Posterior vena cava (tissue), 2 donors: ENCODE measurements at places on chromosomes 7 and 10. TPM values are rescaled to one million over a fixed set of nuclear protein-coding genes. Genes with fewer than 3 reads are reported as not detected.
A peak's percentile ranks its signal among the peaks of the same experiment; 100 is the strongest.

- no peak for DNase-seq
These were observed 21.0 kb downstream of the COBL start for GRCh38 chr7:51295440-51296245.

- DNase-seq: no peak
These were observed 701.4 kb downstream of the PHTF2 start for GRCh38 chr7:78499971-78500370.

- DNase-seq: no peak
These were observed 196.4 kb downstream of the FAM107B start for GRCh38 chr10:14578060-14578952.

CFTR gene
- total RNA-seq: 0.10 TPM

AZGP1 gene
- total RNA-seq: 1.2 TPM

DNA sequence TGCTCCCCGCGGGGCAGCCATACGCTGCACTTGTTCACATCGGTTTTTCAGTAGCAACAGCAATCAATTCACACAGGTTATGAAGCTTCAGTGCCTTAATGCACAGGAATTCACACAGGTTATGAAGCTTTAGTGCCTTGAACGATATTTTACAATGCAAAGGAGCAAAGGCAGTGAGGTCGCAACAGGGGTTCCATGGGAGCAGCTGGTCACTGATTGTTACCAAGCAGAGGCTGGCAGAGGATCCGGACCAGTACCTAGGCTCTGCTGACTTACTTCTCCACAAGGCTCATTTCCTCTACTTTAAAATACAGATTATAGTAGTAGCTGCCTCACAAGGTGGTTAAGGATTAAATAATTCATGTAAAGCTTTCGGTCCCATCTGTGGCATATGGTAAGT, 95.2 kb upstream of the ODAD2 start:
- no peak for DNase-seq

DNA sequence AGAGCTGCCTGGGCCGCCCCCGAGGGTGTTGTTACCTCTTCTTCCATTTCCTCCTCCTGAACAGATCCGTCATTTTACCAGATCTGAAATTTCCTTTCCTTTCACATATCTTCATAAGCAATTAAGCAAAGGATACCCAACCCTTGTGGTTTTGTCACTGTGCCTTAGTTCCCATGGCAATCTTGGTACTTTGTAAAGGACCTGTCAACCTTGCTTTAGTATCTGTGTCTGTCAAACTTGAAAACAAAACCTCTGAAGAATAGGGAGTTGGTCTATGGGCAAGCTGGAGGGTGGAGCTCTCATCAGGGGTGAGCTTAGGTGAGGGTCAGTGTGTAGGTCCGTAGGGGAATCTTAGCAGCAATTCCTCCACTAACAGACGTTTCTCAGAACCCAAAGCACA, 25.4 kb upstream of the CCDC3 start:
- no peak for DNase-seq

DNA sequence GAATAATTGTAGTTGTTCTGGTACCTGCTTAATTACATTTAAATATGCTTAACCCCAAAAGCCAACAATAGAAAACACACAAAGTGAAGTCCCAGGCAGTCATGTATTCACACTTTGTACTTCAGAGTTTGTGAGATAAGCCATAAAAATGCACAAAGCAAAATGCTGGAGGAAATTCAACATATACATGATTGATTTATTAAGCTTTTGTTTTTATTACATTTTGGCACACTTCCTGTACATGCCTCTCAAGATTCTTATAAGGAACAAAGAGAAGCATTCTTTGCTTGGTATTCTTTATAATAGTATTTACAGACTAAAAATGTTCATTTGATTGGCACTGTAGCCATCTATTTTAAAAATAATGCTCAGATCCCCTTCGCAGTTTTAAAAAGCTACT, 107.7 kb upstream of the ANK3 start:
- no peak for DNase-seq

DNA sequence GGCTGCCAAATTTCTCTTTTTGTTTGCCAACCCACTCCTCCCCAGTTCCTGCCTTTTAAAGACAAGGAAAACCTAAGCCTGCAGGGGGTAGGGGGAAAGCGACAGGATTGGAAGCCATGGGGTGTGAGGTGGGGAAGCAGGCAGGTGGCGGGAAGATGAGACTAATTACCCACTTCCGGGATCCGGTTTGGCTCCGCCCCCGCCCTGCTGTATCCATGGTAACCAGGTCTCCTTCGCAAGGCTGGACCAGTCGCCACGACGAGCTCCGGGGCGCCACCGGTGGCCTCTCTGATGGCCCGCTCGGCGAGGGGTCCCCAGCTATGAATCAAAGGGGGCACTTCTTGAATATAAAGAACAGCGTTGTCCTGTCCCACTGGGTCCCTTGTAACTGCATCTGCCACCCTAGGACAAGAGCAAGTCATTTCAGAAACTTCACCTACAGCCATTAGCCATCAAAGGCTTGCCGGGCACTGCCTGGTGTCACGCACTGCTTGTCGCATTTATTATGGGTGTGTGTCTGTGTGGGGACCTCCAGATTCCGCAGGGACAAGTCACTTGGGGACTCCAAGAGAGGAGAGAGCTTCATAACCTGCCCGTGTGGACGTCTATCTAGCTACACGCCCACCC, 55.4 kb upstream of the LMTK2 start:
- no peak for DNase-seq

SORBS1 gene
- 1,390 TPM for total RNA-seq

NRP1 gene
- total RNA-seq: 123 TPM

- DNase-seq: no peak
These were observed 396 bp downstream of the GRM8 start for GRCh38 chr7:127252377-127252713.

DNA sequence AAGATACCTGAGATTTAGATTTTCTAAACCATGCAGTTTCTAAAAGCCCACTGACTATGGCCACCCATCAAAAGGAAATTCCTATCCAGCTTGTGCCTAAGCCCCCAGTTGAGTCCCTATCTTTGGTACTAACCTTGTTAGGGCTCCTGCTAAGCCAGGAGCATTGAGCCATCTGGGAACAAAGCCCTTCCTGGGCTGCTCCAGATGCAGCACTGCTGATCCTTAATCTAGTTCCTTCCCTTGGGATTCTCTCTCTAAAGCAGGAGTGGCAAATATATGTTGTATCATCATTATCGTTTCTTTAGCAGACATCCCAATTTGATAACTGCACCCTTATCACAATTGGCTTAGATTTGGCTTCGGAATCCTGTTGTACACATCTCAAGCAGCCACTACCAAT, 24.7 kb upstream of the PDLIM1 start:
- DNase-seq: no peak

DNA sequence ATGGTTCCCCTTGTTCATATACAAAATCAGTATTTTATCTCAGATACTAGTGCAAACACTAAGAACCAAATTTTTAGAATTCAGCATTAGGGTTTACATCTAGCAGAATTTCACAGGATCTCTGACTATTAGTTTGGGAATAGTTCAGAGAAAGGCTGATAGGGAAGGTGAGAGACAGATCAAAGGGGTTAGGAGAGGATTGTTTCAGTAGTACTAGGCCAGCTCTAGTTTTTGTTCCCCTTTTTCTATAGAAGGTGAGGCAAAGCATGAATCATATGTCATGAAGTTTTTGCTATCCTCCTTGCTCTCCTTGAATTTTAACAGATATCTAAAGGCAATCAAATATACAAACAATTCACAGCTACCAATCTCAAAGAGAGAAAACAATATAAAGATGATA, 26.1 kb upstream of the CTNNA3 start:
- DNase-seq: no peak

FLNC gene
- 440 TPM for total RNA-seq

SFRP5 gene
- total RNA-seq: 0.38 TPM

DNA sequence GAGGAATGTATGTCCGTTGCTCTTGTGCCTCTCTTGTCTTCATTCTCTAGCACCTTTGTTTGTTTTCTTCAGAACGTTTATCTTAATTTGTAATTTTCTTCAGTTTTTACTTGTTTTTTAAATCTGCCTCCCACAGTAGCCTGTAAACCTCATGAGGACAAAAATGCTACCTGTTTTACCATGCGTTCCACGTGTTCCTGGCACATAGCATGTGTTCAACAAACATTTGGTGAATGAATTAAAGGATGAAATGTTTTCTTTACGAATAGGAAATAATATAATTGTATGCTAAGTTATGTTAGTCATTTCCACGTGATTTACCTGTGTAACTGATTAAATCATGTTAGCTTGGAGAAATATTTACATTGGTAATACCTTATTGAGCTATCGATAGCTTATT, 2.2 kb downstream of the RBM33 start:
- no peak for DNase-seq

PRLHR gene
- total RNA-seq: not detected

- no peak for DNase-seq
These were observed 143.8 kb downstream of the HGF start for GRCh38 chr7:81626008-81626407.

DNA sequence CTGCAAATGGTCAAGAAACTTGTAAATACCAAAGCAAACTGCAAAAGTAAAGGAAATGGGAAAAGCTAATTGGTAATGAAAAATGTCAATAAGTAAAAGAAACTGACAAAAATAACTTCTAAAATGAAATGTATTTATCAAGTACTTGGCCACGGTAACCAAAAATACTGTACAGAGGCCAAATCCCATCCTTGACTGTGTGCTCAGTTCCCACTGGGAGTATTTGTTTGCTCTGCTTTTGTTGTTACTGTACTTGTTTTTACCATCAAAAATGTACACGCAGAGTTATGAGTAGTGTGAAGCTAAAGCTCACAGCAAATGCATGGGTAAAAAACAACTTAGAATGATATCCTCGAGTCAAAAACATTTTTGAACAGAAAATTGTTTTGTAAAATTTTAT, 31.1 kb downstream of the ENKUR start:
- no peak for DNase-seq

DNA sequence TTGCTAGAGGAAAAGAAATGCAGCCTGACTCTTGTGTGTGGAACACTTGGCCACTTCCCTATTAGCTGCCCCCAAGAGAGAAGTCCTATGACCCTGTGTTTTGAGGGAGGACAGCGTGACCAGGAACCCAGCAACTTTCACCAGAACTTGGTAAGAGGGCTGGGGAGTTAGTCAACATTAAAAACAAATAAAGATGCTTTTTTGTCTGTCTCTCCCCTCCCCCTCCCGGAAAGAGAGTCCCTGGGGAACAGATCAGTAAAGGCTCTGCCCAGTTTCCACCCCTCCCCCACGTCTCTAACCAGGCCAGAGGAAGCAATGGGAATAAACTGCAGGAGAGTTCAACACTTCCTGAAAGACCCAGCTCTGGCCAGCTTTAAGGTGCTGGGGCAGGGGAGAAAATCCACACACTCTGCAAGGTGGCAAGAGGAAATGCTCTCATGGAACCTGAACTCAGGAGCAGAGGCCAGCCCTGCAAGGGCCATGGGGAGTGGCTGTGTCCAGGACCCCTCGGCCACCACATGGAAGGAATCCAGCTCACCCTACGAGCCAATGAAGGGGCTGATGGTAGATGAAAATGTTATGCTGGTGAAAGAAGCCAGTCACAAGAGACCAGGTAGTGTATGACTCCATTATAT, 21.5 kb downstream of the SH3PXD2A start:
- DNase-seq: peak; percentile 79

TSPAN13 gene
- total RNA-seq: 8.5 TPM

- peak; percentile 70 for DNase-seq
These were observed 324.3 kb downstream of the PTPRN2 start for GRCh38 chr7:158263110-158263963.

GRCh38 chr10:114685456-114685855, 27.4 kb upstream of the ABLIM1 start:
- DNase-seq: no peak

DNA sequence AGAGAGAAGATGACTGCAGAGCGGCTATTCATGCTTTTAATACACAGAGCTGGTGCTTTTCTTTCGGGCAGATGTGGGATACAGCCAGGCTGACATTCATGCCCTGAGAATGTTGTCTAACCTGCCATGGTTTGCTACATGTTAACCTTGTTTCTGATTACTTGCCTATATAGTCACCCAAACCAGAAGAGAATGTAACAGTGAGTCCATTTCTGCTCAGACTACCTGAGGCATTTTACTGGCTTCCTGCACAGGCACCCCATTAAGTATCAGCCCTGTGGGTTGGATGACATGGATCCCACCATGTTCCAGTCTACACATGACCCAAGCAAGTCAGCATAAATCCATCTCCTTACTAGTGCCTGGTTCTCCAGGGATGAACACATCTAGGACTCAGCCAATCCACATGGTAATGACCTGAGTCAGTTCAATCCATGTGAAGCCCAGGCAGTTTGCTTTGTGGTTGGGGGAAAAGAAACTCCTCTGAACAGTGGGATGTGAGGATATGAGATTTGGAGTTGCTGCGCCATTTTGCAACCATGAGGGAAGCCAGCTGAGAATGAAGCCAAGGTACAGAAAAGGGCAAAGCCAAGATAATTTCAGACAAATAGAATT, 55.7 kb upstream of the MKX start:
- no peak for DNase-seq

DTX2 gene
- total RNA-seq: 25.2 TPM

DNA sequence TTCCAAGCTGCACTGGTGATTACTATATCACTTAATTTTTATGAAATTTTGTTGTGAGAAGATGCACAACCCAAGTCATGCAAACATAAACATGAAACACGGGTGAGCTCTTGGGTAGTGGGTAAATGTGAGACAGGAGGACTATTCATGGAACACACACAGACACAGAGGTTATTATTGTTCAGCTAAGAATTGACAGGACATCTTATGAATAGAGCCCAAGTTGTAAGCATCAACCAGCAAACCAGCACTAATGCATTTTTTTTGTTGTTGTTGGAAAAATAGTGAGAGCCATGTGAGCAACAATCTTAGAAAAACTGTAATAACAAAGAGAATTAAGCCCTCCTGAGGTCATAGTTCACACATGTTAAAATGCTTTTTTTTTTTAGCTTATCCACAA, 1179.7 kb downstream of the GATA3 start:
- DNase-seq: no peak

- peak; percentile 89 for DNase-seq
These were observed 120.6 kb downstream of the PRPF18 start for GRCh38 chr10:13707156-13707881.

- DNase-seq: peak; percentile 86
These were observed 70.8 kb upstream of the UCN3 start for GRCh38 chr10:5293691-5294550.

DNA sequence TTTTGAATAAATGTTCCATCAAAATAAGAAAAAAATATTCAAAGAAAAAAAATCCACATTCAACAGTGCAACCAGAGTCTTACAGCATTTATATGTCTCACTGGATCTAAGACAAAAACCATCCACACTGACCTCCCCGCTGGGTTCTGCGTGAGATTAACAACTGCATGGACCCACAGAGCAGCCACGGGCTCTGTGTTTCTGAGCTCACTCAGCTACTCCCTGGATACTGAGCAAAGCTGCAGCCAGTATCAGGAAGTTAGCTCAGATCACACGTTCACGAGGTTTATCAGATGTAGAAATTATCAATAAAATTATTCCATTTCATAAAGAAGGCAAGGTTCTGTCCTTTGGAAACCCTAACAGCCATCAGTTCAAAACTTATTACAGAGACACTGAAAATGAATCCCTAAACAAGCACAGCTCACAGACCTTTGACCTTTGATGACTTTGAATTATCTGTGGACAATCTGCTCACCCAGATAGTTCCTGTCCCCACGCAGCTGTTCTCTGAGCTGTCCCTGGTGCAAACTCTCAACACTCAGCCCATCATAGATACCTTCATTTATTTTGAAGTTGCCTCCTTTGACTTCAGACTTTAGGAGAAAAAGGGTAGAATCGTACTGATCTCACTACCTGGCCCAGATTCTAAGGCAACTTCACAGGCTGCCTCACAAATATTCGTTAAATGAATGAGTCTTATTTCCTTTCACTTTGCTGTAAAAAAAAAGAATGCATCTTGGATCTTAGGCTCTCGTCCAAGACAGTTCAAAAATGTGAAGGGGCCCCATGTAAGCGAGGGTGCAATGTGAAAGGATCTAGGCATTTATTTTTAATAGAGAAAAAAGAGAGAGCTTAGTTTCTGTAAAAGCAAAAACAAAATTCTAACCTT, 67.7 kb upstream of the SVIL start:
- DNase-seq: no peak

BMPER gene
- total RNA-seq: 7.1 TPM
